ENCODE measurements at places on chromosomes 6 and 20.

DNA sequence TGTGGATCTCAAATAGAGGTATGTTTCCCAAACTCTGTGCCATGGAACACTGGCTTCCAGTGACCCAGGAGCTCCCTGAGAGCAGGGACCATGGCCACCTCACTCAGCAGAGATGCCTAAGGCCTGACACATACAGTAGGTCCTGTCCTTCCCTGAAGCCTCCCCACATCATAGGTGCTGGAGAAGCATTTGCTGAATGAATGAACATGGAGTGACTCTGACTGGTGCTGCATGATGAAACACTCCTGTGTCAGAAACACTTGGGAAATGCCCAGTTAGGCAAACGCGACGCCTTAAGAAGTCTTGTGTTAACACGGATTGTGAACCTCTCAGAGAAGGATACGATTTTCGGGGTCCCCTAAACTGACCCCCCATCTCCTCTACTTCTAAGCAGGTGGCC is 14.3 kb downstream of the SLA2 start:
- no peak for DNase-seq

DNA sequence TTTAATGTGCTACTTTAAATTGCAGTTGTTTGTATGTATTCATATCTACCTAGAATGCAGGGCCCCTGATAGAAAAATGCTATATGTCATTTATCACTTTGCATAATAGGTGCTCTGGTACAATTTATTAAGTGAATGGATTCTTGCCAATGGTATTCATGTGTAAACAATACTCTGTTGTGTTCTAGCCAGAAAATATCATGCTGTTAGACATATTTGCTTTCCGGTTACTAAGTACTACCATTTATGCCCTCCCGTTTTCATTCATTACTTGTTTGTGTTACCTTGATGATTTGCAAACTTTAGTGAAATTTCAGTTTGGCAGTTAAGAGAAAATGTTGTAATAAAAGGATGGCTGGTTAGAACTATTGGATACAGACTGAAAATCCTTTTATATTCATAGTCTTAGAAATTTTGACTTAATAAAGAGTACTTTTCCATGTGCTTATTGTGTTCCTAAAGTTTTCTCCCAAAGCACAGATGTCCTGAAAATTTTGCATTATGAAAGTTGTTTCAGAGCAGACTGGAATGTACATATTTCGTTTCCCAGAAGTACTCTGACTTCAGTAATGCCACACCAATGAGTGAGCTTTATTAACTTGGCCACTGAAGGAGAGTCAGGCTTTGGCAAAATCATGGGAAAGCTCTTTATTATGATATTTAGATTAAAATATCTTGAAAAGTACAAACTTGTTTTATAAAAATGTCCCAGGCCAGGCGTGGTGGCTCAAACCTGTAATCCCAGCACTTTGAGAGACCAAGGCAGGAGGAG is 31.5 kb downstream of the RPF2 start:
- DNase-seq, result no peak

DNA sequence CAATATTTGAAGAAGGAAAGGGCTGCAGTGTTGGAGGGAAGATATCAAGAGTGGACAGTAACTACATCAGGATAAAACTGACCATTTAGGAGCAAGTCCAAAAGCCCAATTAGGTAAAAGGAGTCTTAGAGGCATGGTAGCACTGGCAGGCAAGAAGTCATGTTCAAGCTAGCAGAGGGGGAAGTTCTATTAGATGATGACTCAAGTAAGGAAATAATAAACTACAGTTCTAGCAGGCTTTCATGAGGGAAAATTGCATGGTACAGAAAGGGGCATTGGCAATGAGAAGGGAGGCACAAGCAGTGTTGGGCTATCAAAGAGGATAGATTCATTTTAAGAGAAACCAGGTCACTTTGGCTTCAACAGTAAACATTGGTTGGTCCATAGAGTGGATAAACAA is 156.1 kb upstream of the PTPRK start:
- no peak for DNase-seq

DNA sequence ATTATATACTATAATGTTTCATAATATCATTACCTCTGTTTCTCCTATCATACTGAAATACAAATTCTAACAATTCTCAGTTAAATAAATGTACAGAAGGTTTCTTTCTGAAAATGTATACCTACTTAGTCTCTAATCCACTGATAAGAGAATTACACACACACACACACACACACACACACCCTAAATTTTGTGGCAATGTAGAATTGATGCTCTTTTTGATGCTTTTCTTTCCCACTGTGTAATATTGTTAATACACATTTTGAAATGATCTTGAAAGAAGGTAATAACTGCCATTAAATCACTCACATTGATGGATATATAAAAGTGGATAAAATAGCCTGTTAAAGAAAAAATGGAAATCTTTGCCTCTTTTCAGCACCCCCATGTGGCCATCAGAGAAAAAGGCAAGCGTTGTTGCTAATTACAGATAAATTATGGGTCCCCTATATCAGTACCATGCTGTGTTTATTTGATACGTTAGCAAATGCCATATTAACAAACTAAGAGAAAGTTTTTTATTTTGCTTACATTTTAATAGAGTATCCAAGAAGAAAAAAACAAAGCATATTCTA is 76.6 kb upstream of the VGLL2 start:
- peak; percentile 61 for DNase-seq

DNA sequence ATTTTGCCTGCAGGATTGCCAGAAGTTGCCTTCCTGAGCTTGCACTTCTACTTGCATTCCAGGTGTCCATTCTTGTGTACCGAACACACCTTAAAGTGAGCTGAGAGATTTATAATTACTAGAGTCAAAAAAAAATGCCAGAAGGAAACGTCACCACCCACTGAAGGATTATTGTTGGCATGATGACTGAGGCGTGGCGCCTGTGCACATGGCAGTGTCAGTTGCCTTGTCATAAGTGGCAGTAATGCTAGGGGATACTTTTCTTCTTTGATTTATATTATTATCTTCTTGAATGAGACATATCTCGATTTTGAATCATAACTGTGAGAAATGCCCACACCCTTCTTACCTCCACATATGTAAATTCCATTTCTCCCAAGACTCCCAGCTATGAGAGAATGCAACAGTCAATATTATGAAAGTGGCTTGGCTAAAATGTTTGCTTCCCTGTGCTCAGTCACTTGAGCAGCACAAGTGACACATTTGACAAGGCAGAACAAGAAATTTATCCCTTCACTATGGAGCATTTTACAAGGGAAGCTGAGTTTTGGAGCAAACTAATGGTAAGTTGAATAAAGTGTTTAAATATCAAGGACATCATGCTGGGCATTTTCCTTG is 149.5 kb upstream of the SASH1 start:
- DNase-seq, result no peak

GRCh38 chr6:1615151-1615852 is 5.6 kb downstream of the FOXC1 start:
- DNase-seq, result no peak

- DNase-seq, result no peak
Measured at GRCh38 chr20:56925831-56926170, 296.7 kb downstream of the TFAP2C start.

DNA sequence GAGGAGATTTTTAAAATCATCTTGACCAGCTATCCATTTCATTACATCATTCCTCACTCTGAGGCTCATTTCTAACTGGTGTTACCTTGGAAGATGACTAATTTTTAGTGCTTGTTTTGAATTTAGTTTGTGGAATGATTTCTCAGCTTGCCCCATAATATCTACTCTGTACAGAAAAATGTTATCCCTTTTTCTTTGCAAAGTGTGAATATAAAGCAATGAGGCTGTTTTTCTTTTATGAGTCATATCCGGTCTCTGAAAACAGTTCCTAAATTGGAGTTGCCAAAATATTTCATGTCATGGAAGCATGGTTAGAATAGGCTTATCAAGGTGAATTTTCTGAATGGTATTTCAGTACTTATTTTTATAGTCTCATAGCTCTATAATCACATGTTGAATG is 43.8 kb downstream of the FUT9 start:
- no peak for DNase-seq

DNA sequence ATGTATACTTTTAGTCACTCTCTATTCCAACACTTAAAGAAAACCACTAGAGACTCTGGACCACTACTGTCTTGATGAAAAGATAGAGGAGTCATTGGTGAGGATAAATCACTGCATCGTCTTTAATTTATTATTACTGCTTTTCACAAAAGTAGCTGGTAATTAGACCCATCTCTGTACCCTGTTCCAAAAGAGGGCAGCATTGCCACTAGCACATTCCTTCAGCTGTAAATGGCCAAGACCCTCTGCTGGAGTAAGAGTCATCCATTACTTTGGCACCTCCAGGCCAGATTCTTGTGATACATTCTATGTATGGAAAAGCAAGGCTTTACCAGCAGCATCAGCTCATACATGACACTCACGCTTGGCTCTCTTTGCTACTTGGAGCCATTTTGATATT is 49.5 kb upstream of the PREP start:
- DNase-seq, result no peak

- DNase-seq, result no peak
Measured at GRCh38 chr6:3456395-3456897, 404 bp downstream of the SLC22A23 start.

DNA sequence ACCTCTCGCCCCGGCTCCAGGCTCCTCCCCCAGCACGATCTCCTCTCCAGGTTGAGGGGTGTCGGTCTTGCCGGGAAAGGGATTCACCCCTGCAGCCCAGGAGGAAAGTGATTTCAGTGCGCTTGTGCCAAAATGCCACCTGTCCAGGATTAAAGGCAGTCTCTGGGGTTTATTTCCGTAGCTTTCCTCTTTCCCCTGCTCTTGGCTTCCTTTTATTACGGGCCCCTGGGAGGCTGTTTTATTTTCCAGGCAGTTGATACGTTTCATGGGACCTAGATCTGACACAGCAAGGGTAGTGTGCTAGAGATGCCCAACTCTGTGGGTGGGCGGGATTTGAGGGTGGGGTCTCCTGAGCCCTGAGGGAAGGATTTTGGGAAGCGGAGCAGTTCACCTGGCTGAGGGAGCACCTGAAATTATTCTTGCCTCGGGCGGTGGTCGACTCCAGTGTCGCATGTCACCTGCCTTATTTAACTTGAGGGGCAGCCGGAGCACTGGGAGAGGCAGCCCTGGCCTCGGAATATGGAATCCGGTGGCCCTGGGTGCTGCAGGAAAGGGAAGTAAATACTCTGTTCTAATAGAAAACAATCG is 9.5 kb upstream of the NKX2-2 start:
- no peak for DNase-seq

GRCh38 chr20:62557462-62557861 is 81.7 kb upstream of the GATA5 start:
- DNase-seq, result no peak

DNA sequence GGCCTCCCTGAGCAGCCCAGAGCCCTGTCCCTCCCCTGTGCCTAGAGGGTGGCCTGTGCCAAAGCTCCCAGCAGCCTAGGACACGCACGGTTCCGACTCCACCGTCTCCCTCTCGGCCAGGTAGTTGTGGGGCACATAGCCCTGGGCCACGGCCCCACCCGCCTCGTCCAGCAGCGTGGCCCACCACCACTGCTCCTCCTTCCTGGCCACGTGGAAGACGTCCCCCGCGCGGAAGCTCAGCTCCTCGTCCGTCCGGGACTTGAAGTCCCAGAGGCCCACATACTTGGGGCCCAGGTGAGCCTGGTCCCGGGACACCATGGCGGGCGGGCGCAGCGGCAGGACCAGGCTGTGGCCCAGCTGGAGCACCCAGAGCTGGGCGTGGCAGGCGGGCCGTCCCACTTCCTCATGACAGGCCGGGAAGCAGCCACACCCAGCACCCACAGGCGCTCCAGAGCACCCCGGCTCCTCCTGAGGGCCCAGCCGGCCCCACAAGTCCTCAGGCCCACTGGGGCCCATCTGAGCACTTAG is at the start of gene PTK6:
PTK6 (minus strand) TSS at position 380 of the 528 bp plus-strand sequence; CDS start at position 318, 62 bp downstream.
- DNase-seq, result peak; percentile 17

GRCh38 chr6:76072562-76072961 is at the start of gene IMPG1:
TSS of gene IMPG1 (minus strand) at chr6:76072662. CDS start at chr6:76072488, 174 bp downstream.
- no peak for DNase-seq

- DNase-seq, result no peak
Measured at GRCh38 chr6:10676403-10676802, 18.0 kb downstream of the C6orf52 start.

GRCh38 chr6:153941768-153942167 is 97.3 kb upstream of the OPRM1 start:
- no peak for DNase-seq

- DNase-seq, result no peak
Measured at GRCh38 chr6:22726966-22727365, 157.6 kb downstream of the HDGFL1 start.

All from Kasumi-1 (cell line).